ENCODE measurements at places on chromosomes 11 and 22. TPM values are rescaled to one million over a fixed set of nuclear protein-coding genes. Genes with fewer than 3 reads are reported as not detected.

TMEM9B gene
- 53.9 TPM for polyA plus RNA-seq

TMPRSS13 gene
- not detected for polyA plus RNA-seq

TRPM5 gene
- polyA plus RNA-seq: not detected

TBC1D10A gene
- polyA plus RNA-seq: 17.5 TPM

TMEM45B gene
- not detected for polyA plus RNA-seq

DNA sequence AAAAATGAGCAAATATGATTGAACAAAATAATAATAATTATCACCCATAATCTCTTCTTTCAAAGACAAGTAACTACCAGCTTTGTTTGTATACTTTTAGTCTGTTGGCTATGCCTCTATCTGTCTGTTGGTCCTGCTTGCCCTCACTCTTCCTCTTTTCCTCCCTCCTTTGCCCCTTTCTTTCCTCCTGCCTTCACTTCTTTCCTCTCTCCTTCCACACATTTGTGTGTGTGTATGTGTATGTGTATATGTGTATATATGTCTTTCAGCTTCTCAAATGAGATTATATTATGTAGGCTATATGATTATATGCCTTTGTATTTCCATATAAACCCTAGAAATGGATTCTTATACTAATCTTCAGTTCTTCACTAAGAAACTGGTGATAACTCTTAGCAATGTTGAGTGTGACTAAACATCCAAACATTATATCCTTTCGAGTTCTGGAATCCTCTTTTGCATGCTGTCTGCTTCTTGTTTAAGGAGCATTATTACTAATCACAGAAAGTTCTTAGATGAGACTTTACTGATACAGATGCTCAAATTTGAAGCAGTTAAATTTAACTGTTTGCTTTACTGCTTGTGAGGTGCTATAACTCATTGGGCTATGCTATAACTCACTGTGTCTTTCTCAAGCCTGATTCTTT, 219.1 kb downstream of the TMEM135 start:
- no peak for DNase-seq

DNA sequence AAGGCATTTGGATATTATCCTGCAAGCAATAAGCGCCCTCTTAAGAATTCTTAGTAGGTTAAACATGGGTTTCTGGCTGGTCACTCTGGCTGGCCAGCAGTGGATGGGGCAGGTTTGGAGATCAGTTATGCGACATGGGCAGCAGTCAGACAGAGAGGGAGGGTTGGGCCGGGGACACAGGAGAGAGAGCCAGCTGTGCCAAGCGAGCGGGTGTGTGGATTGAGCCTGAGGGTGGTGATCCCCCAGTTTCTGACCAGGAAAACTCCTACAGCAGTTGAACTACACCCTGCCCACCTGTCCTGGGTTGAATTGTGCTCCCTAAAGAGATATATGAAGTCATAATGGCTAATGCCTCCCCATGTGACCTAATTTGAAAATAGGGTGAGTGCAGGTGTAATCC, 671.2 kb downstream of the TBC1D22A start:
- no peak for DNase-seq

DNA sequence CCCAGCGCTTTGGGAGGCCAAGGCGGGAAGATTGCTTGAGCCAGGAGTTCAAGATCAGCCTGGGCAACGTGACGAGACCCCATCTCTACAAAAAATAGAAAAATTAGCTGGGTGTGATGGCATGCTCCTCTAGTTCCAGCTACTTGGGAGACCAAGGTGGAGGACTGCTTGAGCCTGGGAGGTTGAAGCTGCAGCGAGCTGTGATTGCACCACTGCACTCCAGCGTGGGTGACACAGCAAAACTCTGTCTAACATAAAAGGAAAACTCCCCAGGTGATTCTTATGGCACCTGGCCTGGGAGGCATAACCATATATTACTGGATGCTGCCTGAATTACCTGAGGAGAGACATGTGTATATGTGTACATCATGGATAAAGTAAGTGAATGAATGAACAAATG, 29.1 kb downstream of the KIAA1671 start:
- DNase-seq: no peak

GRCh38 chr22:42292732-42293520, 22.5 kb upstream of the TCF20 start:
- no peak for DNase-seq

DNA sequence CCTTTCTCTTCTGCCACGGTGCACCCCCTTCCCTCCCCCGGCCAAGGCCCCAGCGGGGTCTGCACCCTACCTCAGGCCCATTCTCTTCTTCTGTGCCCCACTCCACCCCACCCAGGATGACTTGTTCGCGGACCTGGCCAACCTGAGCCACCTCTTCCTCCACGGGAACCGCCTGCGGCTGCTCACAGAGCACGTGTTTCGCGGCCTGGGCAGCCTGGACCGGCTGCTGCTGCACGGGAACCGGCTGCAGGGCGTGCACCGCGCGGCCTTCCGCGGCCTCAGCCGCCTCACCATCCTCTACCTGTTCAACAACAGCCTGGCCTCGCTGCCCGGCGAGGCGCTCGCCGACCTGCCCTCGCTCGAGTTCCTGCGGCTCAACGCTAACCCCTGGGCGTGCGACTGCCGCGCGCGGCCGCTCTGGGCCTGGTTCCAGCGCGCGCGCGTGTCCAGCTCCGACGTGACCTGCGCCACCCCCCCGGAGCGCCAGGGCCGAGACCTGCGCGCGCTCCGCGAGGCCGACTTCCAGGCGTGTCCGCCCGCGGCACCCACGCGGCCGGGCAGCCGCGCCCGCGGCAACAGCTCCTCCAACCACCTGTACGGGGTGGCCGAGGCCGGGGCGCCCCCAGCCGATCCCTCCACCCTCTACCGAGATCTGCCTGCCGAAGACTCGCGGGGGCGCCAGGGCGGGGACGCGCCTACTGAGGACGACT, 15.9 kb downstream of the RTN4RL2 start:
- DNase-seq: no peak

- no peak for DNase-seq
Observed at GRCh38 chr11:70048279-70049024, 29.7 kb upstream of the ANO1 start.

DNA sequence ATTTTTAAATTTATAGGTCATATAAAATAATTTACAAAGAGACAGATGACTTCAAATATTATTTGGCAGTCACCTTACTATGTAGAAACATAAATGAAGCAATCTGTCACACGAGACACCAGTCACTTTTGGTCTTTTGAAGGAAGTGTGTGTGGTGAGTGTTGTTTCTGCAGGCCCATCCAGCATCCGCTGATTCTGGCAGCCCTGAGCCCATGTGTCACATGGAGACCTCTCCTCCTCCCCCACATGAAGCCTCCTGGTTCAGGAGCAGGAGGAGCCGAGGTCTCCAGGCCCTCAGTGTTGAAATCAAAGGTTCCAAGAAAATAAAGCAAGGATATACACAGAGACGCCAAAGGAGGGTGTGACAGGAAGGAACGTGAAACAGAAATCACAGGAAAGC, 60.1 kb downstream of the ARFGAP3 start:
- DNase-seq: no peak

DNA sequence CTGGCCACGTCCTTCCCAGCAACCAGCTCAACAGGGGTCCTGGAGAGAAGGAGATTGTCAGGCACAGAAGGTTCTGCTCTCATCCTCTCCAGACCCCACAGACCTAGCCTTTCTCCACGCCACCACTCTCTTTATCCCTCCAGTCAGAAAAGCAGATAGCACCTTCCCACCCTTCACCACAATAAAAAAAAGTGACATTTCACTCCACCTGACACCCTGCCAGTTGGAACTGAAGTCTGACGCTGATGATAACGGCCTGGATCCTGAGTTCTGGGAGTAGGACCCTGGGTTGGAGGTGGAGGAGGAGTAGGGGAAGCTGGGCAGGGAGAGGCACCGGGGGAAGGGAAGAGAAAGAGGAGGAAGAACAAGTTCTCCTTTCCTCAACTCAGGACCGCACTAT, 127.5 kb upstream of the ANO1 start:
- DNase-seq: no peak

GRCh38 chr11:71193431-71193830, 58.9 kb downstream of the SHANK2 start:
- no peak for DNase-seq

- no peak for DNase-seq
Observed at GRCh38 chr22:44401783-44402110, 89.0 kb upstream of the SHISAL1 start.

GRCh38 chr11:26420331-26420730, 88.4 kb downstream of the ANO3 start:
- DNase-seq: no peak

GRCh38 chr11:111557425-111558111, 17.0 kb downstream of the LAYN start:
- DNase-seq: peak; percentile 95

- DNase-seq: no peak
Observed at GRCh38 chr11:134063124-134063495, 5.8 kb upstream of the JAM3 start.

GRCh38 chr11:103940551-103940950, 95.9 kb upstream of the DDI1 start:
- DNase-seq: no peak

DNA sequence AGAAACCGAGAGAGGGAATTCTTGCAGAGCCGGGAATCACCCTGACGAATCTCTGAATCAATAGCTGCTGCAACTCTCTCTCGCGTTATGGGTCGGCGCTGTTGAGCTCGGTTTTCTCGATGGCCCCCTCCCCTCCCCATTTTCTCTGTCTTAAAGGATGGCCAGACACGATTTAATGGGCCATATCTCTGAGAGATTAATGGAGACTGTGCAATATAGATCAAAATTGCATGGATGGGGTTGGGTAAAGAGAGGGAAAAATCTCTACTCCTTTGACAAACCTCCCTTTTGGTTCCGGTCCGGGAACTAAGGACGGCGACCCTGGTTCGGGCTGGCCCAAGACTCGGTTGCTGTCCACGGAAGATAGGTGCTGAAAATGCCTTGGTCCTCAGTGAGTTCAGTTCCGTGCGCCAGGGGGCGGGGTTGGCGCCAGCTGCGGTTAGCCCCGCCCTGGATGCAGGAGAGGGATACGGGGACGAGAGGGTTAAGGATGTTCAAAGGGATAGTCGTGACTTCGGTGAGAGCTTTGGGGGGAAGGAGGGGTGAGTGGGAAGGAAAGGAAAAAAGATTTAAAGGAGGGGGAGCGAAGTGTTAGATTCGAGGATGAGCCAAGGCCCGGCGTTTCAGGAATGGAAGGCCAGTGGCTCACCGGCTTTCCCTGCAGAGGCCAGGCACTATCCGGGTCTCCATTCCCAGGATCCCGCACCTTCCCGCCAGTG, 103.6 kb upstream of the HSD17B12 start:
- DNase-seq: no peak

- DNase-seq: no peak
Observed at GRCh38 chr11:75051043-75051442, 45.6 kb downstream of the OR2AT4 start.
